ENCODE measurements at places on chromosomes 5 and 9.

DNA sequence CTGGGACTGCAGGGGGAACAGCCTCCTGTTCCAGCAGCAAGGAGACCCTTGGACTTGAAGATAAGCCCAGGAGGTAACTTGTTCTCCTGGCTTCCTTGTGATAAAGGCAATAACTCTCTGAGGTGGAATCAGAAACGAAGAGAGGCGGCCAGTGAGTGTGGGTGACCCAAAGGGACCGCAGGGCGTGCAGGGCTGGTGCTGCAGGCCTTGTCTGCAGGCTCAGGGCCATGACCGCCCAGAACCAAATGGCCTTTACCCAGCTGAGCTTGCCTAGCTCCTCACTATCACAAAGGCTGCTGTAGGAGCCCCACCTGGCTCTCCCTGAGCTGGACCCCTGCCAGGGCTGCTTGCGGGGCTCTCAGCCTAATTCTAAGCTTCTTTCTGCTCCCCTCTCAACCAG lies 72.5 kb downstream of the NDFIP1 start:
- no peak for DNase-seq

- no peak for DNase-seq
These were observed 10.6 kb downstream of the FGFR4 start for GRCh38 chr5:177097016-177097985.

DNA sequence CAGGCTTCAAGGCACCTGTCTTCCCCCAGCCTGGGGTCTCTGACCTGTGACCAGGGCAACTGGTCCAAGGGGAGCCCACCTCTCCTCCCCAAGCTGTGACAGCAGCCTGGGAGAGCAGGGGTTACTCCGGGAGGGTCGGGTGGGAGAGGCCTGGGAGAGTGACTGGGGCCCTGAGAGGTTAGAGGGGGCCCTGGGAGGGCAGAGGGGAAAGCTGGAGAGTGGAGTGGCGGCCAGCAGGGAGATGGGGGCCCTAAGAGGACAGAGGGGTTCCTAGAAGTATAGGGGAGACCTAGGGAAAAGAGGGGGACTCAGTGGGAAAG lies 302 bp downstream of the LCN9 start:
- DNase-seq, result no peak

GRCh38 chr9:34929506-34930102 lies 28.5 kb upstream of the PHF24 start:
- peak; percentile 21 for DNase-seq

- DNase-seq, result no peak
These were observed 341.6 kb upstream of the PIK3R1 start for GRCh38 chr5:67873935-67874334.

DNA sequence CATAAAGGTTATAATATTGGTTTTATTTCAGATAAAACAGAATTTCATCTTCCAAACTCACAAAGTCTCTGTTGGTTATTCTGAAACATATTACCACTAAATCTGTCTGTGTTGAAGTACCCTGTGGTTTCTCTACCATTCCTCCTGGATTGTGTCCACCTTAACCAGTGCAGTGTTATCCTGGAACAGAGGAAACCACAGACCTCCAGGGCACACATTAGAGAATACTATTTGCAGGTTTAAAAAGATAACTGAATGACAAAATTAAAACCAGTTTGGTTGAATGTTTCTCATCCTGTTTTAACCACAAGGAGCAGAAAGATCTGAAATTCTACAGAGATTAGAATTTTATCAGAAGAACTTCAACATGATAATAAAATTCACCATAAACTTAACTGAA lies 251.8 kb downstream of the CWC27 start:
- DNase-seq, result no peak

DNA sequence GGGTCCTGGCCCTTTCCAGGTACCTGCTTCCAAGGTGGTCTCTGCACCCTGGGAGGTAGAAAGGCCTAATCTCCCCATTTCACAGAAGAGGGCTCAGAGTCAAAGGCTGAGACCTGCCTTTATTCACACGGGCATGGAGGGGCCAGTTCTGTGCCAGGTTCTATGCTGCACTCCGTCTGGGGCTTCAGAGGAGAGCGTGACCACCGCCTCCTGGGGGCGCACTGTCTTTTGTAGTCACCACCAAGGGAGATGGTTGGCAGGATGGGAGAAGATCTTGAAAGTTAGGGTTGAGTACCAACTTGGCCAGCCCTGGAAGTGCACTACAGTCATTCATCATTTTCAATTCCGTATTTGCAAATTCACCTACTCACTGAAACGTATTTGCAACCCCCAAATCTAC lies 23.7 kb upstream of the PRDM12 start:
- DNase-seq, result no peak

DNA sequence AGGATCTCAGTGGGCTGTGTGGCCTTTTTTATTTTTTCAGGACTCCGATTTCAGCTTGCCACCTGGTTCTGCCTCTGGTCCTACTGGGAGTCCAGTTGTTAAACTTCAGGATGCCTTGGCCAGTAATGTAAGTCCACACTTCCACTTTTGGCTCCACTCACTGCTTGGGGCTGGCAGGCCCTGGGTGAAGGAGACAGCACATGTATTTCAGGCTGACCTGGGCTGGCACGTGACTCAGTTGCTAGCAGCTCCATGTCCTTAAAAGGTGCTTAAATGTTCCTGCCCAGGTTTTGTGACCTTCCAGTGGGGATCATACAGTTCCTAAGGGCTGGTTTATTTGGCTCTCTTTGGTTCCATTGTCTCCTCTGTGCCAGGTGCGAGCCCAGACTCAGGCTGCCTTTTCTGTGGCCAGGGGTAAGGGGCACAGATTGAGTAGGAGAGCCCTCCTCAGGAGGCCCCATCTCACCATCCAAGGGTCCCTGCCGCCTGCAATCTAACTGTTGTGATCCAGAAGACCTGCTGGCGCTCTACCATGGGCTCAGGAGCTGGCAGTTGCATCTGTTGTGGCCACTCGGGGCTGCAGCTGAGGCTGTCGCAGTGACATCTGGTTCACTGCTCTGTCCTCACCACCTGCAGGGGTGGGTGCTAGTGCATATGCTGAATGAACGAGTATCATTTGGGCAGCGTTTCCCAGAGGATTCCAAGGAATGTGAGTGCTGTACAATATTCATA lies 19.2 kb upstream of the POMT1 start:
- DNase-seq, result no peak

DNA sequence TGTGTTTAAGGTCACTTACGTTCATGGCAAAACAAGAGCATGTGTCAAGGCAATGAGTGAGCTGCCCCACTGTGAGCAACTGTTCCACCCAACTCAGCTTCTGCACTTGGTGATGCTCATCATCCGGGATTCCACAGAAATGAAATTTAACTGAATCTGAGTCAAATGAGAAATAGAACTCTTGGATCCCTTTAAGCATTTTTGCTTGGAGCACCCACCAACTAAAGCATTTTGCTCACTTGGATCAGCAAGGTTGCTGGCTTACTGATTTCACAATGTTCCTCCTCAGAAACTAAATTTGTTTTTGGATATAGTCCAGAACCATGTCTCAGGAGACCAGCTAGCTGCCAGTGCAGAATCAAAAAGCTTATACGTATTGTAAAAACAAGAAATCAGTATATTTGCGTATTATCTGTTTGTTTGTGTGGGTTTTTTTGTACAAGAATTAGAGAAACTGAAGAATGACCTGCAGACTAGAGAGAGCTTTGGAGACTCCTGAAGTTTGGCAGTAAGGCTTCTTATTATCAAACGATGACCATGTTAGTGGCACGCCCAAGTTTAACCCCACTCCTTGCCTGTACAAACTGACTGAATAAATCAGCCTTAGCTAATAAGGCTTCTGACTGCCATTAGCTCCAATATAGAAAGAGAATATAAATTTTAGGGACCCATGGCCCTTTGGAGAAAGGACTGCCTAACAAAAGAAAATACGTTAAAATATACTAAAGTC lies 153.8 kb upstream of the FST start:
- DNase-seq, result no peak

- DNase-seq, result peak; percentile 1
These were observed 1092.0 kb downstream of the MAT2B start for GRCh38 chr5:164597293-164597900.

DNA sequence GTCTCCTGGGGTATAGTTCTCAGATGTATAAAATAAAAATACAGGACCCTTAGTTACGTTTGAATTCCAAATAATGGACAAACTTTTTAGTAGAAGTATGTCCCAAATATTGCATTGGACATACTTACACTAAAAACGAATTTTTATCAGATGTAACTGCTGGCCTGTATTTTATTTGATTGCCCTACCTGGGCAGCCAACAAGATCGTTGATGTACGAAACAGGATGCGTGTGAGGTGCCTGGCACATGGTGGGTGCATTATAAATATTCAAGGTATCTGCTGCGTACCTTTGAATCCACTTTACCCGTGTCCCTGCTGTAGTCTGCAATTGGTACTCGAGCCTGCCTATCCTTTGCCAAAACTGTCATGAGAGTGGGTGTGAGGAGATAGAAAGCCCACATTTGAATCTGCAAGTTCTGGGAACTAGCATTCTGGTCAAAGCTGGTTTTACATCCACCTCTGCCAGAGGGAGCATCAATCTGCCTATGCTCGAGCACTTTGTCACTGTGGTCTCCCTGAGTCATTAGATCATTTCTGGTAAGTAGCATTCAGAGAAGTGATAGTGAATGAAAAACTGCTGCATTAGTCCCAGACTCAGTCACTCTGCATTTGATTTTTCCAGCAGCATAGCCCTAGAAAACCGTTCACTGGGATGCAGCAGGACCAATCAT lies 133.7 kb upstream of the IQGAP2 start:
- peak; percentile 91 for DNase-seq

DNA sequence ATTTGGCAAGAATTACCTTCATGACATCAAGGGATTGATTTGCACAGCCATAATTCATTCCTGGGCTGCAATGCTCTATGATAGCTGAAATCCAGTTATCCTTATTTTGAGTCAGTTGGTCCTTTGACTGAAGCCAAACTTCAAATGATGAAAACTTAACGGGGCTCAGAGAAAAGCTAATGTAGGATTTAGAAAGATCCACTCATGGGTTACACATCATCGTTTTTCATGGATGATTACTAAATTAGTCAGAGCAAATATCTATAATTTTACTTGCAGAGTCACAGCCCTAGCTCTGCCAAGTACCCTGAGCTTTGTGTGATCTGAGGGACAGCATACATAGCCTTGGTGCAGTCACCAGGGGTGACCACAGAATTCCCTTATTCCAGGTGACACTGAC lies 27.3 kb upstream of the MUSK start:
- DNase-seq, result no peak

- no peak for DNase-seq
These were observed 71.6 kb upstream of the RNU6ATAC start for GRCh38 chr9:134236001-134236421.

All from activated CD4-positive, alpha-beta T cell treated with anti-CD3 and anti-CD28 coated beads, Interleukin-10, Interleukin-2, amounts not matched to agents 100 ng/mL and 50 ng/mL, durations not matched to agents 16 hours and 8 hours (primary cell).